ENCODE measurements at places on chromosomes 12 and 14. TPM values are rescaled to one million over a fixed set of nuclear protein-coding genes. Genes with fewer than 3 reads are reported as not detected.

SLC7A8 gene
- total RNA-seq = 98.6 TPM

E2F7 gene
- 3.1 TPM for total RNA-seq

BATF gene
- 0.65 TPM for total RNA-seq

TRHDE gene
- not detected for total RNA-seq

TESPA1 gene
- total RNA-seq = not detected

ABCC9 gene
- 0.32 TPM for total RNA-seq

SDS gene
- total RNA-seq = not detected

WSCD2 gene
- 0.54 TPM for total RNA-seq

FAM234B gene
- total RNA-seq = 7.1 TPM

POTEG gene
- not detected for total RNA-seq

CPNE6 gene
- total RNA-seq = not detected

SMIM41 gene
- total RNA-seq = 0.39 TPM

REC8 gene
- 1.8 TPM for total RNA-seq

AICDA gene
- total RNA-seq = not detected

SYCP3 gene
- 0.52 TPM for total RNA-seq

TXNDC16 gene
- 9.0 TPM for total RNA-seq

NANOG gene
- total RNA-seq = 0.32 TPM

NRL gene
- total RNA-seq = 1.4 TPM

CCNT1 gene
- 41.2 TPM for total RNA-seq

AQP6 gene
- total RNA-seq = not detected

NFYB gene
- 29.8 TPM for total RNA-seq

PRKCH gene
- total RNA-seq = 14.7 TPM

LTBR gene
- 98.3 TPM for total RNA-seq

TAC3 gene
- total RNA-seq = not detected

BICDL1 gene
- total RNA-seq = not detected

TTC5 gene
- 15.7 TPM for total RNA-seq

CDKL1 gene
- total RNA-seq = 37.4 TPM

GON7 gene
- total RNA-seq = 14.6 TPM

SLCO1B1 gene
- total RNA-seq = not detected

SERPINA5 gene
- 4.6 TPM for total RNA-seq

ASIC1 gene
- 3.7 TPM for total RNA-seq

KRR1 gene
- 44.3 TPM for total RNA-seq

TCHP gene
- total RNA-seq = 11.0 TPM

ZBTB42 gene
- 2.6 TPM for total RNA-seq

C1QL4 gene
- not detected for total RNA-seq

EPYC gene
- 0.76 TPM for total RNA-seq

FBXW8 gene
- 24.4 TPM for total RNA-seq

RNASE7 gene
- total RNA-seq = not detected

EFCAB11 gene
- total RNA-seq = 9.9 TPM

CCDC175 gene
- not detected for total RNA-seq

RPL10L gene
- total RNA-seq = not detected

LRP1 gene
- 578 TPM for total RNA-seq

TCL1B gene
- not detected for total RNA-seq

FAM177A1 gene
- total RNA-seq = 41.3 TPM

All from articular chondrocyte of knee joint (primary cell).